SJCRH30 (cell line): ENCODE measurements at places on chromosomes 11 and 22. TPM values are rescaled to one million over a fixed set of nuclear protein-coding genes. Genes with fewer than 3 reads are reported as not detected.

GRCh38 chr11:60924110-60924905 is at the start of gene TMEM132A:
Gene TMEM132A, plus strand, starts transcription at chr11:60924460. Its CDS starts 174 bp downstream, at chr11:60924634.
- H3K4me1 ChIP-seq: peaks cover 11% of the 10 kb centered on the region; the same call in 1 of the 2 replicates
- no peaks in the 10 kb centered on the region for H3K27me3 ChIP-seq
- peak within 1 kb of the TSS; percentile 43 for H3K27ac ChIP-seq
- peaks cover 19% of the 10 kb centered on the region; the same call in 1 of the 2 replicates for H3K36me3 ChIP-seq
- peak; percentile 80 for DNase-seq

DNA sequence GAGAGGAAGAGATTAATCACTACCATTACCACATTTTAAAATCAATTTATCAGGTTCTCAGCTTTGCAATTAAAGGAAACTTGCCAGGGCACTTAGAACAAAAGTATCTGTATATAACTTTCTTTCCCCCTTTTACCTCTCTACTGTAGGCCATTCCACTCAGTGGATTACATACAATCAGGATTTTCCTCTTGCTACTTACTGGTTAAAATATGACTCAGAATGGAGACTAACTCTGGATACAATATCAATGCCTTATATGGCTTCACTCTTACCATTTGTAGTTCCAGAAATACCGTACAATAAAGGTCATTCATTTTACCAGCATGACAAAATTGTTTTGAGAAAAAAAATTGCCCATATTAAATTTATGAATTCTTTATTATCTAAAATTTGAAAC is 706.8 kb downstream of the KCNA4 start:
- H3K4me1 ChIP-seq: no peaks in the 10 kb centered on the region
- no peak overlapping the region for H3K4me3 ChIP-seq
- H3K36me3 ChIP-seq: no peaks in the 10 kb centered on the region
- H3K27me3 ChIP-seq: no peaks in the 10 kb centered on the region
- no peak overlapping the region for H3K27ac ChIP-seq
- no peak for DNase-seq

DNA sequence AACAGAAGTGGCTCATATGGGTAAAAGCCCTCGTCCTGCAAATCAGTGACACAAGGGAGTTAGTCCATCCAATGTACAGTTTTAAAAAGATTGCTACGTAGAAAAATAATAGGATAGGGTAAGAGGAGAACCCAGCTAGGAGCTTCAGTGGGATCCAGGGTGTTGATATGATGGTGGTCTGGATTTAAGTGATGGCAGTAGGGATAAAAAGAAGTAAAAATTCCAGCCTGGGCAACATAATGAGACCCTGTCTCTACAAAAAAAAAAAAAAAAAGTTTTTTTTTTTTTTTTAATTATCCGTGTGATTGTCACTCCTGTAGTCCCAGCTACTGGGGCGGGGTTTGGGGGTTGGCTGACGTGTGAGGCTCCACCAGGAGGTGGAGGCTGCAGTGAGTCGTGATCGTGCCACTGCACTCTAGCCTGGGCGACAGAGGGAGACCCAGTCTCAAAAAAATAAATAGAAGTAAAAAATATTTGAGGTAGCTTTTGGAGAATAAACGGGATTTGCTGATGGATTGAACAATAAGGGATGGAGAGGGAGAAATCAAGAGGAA is 7.0 kb upstream of the L3MBTL2 start:
- H3K27me3 ChIP-seq: no peaks in the 10 kb centered on the region
- DNase-seq: peak; percentile 59
- no peak overlapping the region for H3K27ac ChIP-seq
- no peaks in the 10 kb centered on the region for H3K36me3 ChIP-seq
- H3K4me3 ChIP-seq: peak overlapping the region; percentile 92

GRCh38 chr11:11521306-11522002 is 100.4 kb downstream of the GALNT18 start:
- peak; percentile 38 for DNase-seq
- peaks cover 18% of the 10 kb centered on the region for H3K4me1 ChIP-seq
- no peaks in the 10 kb centered on the region; the same call in 1 of the 2 replicates for H3K36me3 ChIP-seq

DNA sequence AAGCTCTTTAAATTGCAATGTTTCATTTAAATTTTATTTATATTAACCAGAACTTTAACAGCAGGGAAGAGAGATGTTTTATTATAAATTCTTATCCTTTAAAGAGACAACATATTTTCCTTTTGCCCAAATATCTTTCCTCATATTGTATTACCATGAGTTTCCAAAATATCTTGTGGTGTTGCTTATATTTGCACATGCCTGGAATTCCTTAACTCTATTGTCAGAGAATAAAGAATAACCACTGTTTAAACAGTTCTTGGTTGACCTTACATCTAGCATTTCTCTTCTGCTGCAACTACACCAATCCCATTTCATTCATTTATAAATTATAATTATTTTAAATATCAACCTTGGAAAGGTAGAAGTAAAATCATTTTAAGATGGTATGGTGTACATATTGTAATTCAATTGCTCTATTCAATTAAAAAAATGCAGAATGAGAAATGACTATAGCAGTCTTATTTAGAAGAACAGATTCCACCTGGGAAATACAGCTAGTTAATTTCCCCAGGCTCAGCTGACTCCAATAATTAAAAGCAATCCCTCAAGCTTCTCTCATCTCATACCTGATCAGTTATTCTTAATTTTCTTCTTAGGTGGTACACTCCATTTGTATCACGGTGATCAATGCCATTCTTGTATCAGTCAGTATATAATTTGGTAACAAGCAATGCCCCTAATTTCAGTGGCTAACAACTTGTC is 923.3 kb downstream of the KCNA4 start:
- H3K27me3 ChIP-seq: no peaks in the 10 kb centered on the region
- no peaks in the 10 kb centered on the region for H3K36me3 ChIP-seq
- DNase-seq: peak; percentile 1
- H3K4me3 ChIP-seq: no peak overlapping the region
- peaks cover 13% of the 10 kb centered on the region for H3K4me1 ChIP-seq

DNA sequence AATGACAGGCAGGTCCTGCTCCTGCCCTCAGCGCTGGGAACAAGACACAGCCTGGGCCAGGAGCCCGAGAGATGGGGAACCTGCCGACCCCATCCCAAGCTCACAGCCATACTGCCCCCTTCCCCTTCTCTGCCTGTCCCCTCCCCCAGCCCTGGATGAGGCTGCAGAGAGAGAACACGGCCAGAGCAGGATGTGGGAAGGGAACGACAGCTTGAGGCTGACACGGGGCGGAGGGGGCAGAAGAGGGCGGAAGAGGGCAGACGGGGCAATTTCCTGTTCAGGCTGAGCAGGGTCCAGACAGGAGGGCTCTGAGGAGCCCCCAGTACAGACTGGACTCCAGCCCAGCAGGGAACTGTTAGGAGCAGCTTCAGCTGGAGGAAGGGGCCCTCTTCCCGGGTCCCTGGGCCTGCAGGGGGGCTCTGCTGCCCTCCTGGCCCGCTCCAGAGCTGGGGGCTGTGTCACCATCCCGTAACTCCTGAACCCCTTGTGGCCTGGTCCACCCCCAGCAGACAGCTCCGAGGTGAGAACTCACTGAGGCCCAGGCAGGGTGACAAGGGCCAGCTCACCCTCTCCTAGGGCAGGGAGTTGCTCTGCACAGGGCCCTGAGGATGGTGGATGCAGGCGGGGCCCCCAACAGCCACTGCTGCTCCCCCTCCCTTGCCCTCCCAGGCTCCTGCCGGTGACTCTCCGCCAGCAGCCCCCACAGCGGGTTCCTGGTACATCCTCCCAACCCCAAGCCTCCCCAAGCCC is 5.7 kb downstream of the CTSD start:
- H3K27ac ChIP-seq: no peak overlapping the region
- H3K36me3 ChIP-seq: no peaks in the 10 kb centered on the region; the same call in 1 of the 2 replicates
- no peaks in the 10 kb centered on the region for H3K27me3 ChIP-seq
- peaks cover 9% of the 10 kb centered on the region; the same call in 1 of the 2 replicates for H3K4me1 ChIP-seq
- no peak for DNase-seq

DNA sequence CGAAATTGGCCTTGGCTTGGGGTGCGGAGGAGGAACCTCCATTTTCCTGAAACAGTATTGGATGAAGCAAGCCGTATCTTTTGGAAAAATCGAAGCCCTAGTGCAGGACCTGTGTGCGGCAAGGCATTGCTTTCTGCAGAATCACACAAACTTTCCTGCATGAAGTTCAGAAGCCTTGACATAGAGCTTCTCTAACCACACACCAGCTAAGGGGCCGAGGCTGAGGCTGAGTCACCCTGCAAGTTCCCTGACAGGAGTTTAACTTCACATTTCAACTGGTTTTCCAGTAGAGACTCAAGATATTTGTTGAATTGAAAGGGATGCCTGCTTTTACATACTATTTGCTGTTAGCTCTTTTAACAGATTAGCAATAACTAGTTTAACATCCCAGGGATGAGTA is 67.8 kb downstream of the TCF20 start:
- H3K27me3 ChIP-seq: no peaks in the 10 kb centered on the region
- H3K36me3 ChIP-seq: no peaks in the 10 kb centered on the region; the same call in 1 of the 2 replicates
- no peak for DNase-seq
- H3K4me1 ChIP-seq: no peaks in the 10 kb centered on the region
- H3K4me3 ChIP-seq: no peak overlapping the region

DNA sequence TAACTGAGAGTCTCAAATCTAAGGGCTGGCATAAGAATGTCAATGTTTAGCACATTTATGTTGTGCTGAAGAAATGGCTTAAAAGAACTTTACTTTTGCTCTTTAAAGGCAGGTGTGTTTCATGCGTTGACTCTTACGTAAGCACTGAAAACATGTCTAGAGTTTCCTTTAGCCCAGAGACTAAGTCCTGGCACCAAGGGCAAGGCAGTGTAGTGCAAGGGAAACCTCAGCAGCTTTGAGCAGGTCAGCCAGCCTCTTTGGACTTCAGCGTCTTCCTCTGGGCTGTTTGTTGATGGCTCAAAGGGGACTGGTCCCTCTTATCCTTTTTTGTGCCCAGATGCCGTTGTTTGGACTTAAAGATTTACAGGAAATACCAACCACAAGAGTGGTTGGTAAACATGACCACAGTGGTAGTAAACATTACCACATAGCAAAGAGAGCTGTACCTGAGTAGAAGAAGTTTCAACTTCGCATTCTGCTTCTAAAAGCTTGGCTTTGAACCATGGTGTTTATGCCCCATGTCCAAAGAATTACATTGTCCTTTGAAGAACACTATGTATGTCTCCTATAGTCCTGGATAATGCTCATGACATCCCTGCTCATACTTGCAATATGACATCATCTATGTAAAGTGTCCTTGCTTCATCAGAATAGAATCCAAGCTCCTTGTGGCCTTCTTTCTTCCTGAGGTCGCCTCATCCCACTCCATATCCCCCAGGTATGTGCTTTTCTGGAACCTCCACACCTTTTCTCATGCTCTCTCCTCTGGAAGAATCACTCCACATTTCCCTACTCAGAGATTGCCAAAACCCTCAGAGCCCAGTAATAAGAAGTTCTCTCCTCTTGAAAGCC is 23.5 kb downstream of the TENM4 start:
- no peak overlapping the region for H3K4me3 ChIP-seq
- no peaks in the 10 kb centered on the region for H3K27me3 ChIP-seq
- H3K4me1 ChIP-seq: no peaks in the 10 kb centered on the region
- no peak for DNase-seq
- no peak overlapping the region for H3K27ac ChIP-seq
- no peaks in the 10 kb centered on the region for H3K36me3 ChIP-seq

DNA sequence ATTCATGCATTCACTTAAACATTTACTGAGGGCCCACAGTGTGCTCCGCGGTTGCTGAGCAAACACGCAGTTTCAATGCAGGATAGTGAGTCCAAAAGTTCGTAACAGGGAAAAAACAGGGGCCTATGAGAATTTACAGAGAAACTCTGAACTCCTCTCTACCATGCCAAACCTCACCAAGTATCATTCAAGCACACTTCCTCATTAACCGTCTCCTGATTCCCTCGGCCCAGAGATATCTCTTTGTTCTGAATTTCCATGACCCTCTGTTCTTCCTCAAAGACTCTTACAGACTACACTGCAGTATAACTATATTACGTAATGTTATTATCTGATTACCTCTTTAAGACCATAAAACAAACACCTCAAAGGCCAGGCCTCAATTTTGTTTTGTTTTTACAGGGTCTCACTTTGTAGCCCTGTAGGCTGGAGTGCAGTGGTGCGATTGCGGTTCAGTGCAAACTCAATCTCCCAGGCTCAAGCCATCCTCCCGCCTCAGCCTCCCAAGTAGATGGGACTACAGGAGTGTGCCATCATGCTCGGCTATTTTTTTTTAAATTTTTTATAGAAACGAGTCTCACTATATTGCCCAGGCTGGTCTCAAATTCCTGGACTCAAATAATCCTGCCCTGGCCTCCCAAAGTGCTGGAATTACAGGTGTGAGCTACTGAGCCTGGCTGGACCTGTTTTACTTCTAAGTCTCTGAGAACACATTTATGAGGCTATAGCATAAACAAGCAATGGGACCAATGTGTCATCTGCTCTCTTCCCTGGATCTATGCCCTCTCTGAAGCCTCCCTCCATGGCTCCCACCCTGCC is 3.6 kb downstream of the HPS4 start:
- H3K4me3 ChIP-seq: no peak overlapping the region
- H3K27me3 ChIP-seq: no peaks in the 10 kb centered on the region
- H3K36me3 ChIP-seq: peaks cover 4% of the 10 kb centered on the region; the same call in 1 of the 2 replicates
- no peak for DNase-seq
- H3K27ac ChIP-seq: no peak overlapping the region

RHBDD3 gene
- total RNA-seq: 20.3 and 21.8 TPM in 2 replicates

ST14 gene
- 0.10 TPM in 1 of 2 replicates, not detected in the other for total RNA-seq

E2F8 gene
- total RNA-seq: 13.8 and 17.7 TPM in 2 replicates

EFCAB6 gene
- total RNA-seq: not detected in 2 replicates

OR5W2 gene
- not detected in 2 replicates for total RNA-seq

KCNK4 gene
- total RNA-seq: not detected in 2 replicates

SEPTIN3 gene
- 1.1 TPM in 2 replicates for total RNA-seq

GGT1 gene
- 2.6 and 2.8 TPM in 2 replicates for total RNA-seq

KRTAP5-8 gene
- total RNA-seq: not detected in 2 replicates
